ENCODE measurements at places on chromosomes 6 and 20. TPM values are rescaled to one million over a fixed set of nuclear protein-coding genes. Genes with fewer than 3 reads are reported as not detected.

DNAH8 gene
- 0.04 TPM for total RNA-seq

TP53INP2 gene
- 3.2 TPM for total RNA-seq

TREML2 gene
- 2.0 TPM for total RNA-seq

TNFRSF21 gene
- total RNA-seq = 2.0 TPM

VWA7 gene
- 1.9 TPM for total RNA-seq
